ENCODE measurements at places on chromosomes 5 and 9. TPM values are rescaled to one million over a fixed set of nuclear protein-coding genes. Genes with fewer than 3 reads are reported as not detected.

- H3K4me3 ChIP-seq = no peak overlapping the region
- DNase-seq = no peak
- H3K36me3 ChIP-seq = no peaks in the 10 kb centered on the region
- H3K4me1 ChIP-seq = no peaks in the 10 kb centered on the region
- no peak overlapping the region for H3K27ac ChIP-seq
These were observed 371.5 kb downstream of the MLLT3 start for GRCh38 chr9:20250791-20251190.

DNA sequence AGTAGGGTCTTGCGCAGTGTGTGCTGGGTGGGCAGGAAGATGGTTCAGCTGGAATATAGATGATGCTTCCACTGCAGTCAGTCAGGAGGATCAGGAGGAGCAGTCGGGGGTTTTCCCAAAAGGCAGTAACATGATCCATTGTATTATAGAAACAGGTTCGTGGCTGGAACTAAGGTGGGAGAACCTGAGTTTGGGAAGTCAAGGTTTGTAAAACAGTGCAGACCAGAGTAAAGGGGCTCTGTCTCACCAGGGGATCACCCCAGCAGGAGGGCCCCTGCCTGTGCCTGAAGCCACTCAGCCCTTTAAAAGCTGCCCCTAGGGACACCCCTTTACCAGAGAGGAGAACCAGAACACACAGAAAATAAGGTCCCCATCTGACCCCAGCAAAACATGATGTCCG, 213.4 kb downstream of the AUH start:
- peaks cover 25% of the 10 kb centered on the region for H3K4me1 ChIP-seq
- no peaks in the 10 kb centered on the region for H3K36me3 ChIP-seq
- no peak overlapping the region for H3K4me3 ChIP-seq
- no peaks in the 10 kb centered on the region for H3K27me3 ChIP-seq
- no peak for DNase-seq

- H3K4me3 ChIP-seq = no peak overlapping the region
- H3K36me3 ChIP-seq = no peaks in the 10 kb centered on the region
These were observed 12.3 kb upstream of the SUSD1 start for GRCh38 chr9:112187404-112187803.

- H3K27ac ChIP-seq = peak overlapping the region; percentile 83
- H3K4me1 ChIP-seq = peaks cover 55% of the 10 kb centered on the region
- DNase-seq = peak; percentile 89
- no peaks in the 10 kb centered on the region for H3K27me3 ChIP-seq
- no peaks in the 10 kb centered on the region for H3K36me3 ChIP-seq
- peak overlapping the region; percentile 33 for H3K4me3 ChIP-seq
These were observed 47.4 kb downstream of the FNBP1 start for GRCh38 chr9:129995409-129996160.

DNA sequence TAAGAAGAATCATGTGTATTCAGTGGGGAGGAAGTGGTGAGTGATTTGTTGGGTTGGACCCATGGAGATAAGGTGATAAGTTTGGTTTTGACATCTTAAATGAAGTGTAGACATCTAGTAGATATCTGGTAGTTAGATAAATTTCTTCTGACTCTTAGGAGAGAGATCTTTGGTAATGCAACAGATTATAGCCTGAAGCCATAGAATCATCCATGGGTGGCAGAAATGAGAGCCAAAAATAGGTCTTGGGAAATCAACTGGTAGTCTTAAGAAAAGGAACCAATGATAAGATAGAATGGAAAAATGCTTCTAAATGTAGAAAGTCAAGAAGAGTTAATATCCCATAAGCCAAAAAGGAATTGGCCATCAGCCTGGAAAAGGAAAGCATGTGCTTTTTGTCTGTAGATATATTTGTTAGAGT, 532.7 kb upstream of the GRAMD2B start:
- H3K27ac ChIP-seq = no peak overlapping the region
- H3K4me3 ChIP-seq = no peak overlapping the region
- no peaks in the 10 kb centered on the region for H3K4me1 ChIP-seq
- DNase-seq = no peak

GRCh38 chr9:124346347-124347163, 68.7 kb downstream of the PSMB7 start:
- H3K36me3 ChIP-seq = peaks cover 34% of the 10 kb centered on the region
- no peak for DNase-seq
- H3K4me3 ChIP-seq = no peak overlapping the region

DNA sequence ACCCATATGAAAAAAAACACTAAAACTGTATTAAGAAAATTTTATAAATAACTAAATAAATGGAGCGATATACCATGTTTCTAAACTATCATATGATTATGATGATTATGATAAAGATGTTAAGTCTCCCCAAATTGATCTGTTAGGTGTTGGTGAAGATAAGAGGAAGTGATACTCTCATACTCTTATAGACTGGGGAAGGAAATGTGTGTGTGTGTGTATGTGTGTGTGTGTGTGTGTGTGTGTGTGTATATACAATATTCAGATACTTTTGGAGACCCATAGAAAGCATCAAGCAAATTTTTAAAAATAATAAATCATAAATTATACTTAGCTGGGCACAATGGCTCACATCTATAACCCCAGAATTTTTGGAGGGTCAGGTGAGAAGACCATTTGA, 62.9 kb downstream of the TMEM232 start:
- H3K27me3 ChIP-seq = peaks cover 4% of the 10 kb centered on the region
- no peak overlapping the region for H3K4me3 ChIP-seq
- H3K36me3 ChIP-seq = no peaks in the 10 kb centered on the region
- H3K27ac ChIP-seq = no peak overlapping the region
- no peak for DNase-seq

DNA sequence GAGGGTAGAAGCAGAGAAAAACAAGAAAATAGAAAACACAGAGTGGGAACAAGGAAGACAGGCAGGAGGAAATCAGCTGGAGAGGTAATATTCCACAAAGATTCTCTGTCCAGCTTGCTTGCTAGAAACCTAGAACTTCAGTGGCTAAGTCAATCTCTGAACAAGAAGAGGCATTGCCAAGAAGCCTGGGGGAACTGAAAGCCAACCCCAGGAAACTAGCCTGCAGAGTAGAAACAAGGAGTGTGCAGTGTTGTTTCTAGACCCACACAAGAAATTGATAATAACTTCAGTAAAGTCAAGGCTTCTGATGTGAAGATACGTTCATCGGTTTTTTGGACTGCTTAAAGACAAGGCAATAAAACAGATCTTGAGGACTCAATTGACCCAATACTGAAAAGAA, 234.5 kb upstream of the MAP3K1 start:
- no peaks in the 10 kb centered on the region for H3K36me3 ChIP-seq
- H3K27ac ChIP-seq = no peak overlapping the region
- H3K4me3 ChIP-seq = no peak overlapping the region
- 0 out of 2 replicates have a peak, but pooled peaks cover 4% of the 10 kb centered on the region for H3K4me1 ChIP-seq
- no peak for DNase-seq

DNA sequence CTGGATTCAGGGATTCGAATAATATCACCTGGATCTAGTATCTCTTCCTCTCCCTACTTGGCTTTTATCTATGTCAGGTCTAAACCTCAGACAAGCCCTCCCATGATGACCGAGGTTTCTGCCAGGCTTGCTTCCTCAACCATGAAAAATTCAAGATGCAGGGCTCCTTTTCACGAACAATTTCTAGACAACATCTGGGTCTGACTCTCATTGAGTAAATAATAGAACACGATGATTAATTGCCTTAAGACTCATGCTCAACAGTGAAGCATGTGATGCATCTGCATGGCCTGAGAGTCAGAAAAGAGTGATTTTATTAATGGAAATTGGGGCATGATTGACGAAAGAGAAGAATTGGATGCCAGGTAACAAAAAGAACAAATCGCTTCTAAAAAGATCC, 277.2 kb upstream of the ZNF608 start:
- H3K4me3 ChIP-seq = no peak overlapping the region
- DNase-seq = peak; percentile 25
- H3K4me1 ChIP-seq = no peaks in the 10 kb centered on the region
- no peak overlapping the region for H3K27ac ChIP-seq
- no peaks in the 10 kb centered on the region for H3K27me3 ChIP-seq
- no peaks in the 10 kb centered on the region for H3K36me3 ChIP-seq

DNA sequence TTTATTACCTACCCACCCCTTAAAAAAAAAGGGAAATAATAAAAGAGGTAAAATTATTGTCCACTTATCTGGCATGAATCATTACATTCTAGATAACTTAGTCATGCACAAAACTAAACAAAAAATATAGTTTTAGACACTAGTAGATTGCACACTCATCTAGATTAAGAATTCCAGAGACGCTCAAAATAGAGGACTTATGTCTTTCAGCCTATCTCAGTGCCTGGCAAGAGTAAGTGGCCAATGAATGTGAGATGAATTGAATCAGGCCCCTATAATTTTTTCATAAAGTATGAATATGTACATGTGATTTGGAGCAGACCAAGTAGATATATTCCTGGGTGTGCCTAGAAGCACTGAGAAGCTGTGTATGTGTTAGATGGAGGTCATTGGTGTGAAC, 2.0 kb upstream of the RXFP3 start:
- peaks cover 7% of the 10 kb centered on the region for H3K4me1 ChIP-seq

DNA sequence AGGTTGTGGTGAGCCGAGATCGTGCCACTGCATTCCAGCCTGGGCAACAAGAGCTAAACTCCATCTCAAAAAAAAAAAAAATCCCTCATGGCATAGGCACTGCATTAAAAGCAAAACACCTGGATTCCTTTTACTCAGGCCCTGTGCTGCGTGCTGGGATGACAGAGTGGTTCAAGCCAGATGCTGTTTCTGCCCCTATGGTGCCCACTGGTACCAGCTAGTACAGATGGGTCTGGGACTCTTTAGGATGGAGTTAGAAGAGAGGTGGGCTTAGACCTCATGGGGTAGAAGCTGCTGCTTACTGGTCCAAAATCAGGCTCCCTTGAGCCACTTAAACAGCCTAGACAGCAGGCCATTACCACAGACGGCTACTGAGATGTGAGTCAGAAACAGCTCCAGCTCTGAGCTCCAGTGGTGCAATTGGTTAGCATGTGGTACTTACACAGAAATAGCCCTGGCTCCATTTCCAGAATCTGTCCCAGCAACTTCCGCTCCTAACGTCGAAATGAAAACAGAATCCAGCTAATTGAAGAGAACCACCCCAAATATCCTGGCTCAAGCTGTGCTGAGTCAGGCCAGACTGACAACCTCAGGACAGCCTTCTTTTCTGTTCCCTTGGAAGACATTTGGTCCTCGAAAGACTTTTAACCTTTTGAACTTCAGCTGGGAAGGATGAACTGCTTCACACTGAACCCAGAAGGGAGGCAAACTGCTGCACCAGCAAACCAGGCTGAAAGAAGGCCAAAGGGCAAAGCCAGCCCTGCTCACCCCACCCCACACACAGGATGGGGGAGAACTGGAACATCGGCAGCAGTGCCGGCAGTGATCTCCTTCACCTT, 15.5 kb downstream of the C5orf15 start:
- H3K4me3 ChIP-seq = no peak overlapping the region
- H3K36me3 ChIP-seq = peaks cover 11% of the 10 kb centered on the region
- peaks cover 13% of the 10 kb centered on the region for H3K4me1 ChIP-seq

- no peak for DNase-seq
- no peaks in the 10 kb centered on the region for H3K36me3 ChIP-seq
- no peak overlapping the region for H3K4me3 ChIP-seq
- no peaks in the 10 kb centered on the region for H3K4me1 ChIP-seq
These were observed 225.9 kb downstream of the RFX3 start for GRCh38 chr9:3299872-3300271.

GRCh38 chr5:176830995-176831423, 20.6 kb downstream of the UNC5A start:
- no peaks in the 10 kb centered on the region for H3K36me3 ChIP-seq
- 0 out of 2 replicates have a peak, but pooled peaks cover 10% of the 10 kb centered on the region for H3K27me3 ChIP-seq
- H3K27ac ChIP-seq = no peak overlapping the region
- no peak overlapping the region for H3K4me3 ChIP-seq
- H3K4me1 ChIP-seq = no peaks in the 10 kb centered on the region
- DNase-seq = no peak

- DNase-seq = no peak
- no peaks in the 10 kb centered on the region for H3K36me3 ChIP-seq
- no peaks in the 10 kb centered on the region for H3K27me3 ChIP-seq
- H3K4me1 ChIP-seq = peaks cover 3% of the 10 kb centered on the region
- H3K27ac ChIP-seq = no peak overlapping the region
- no peak overlapping the region for H3K4me3 ChIP-seq
These were observed 42.7 kb upstream of the VCAN start for GRCh38 chr5:83428890-83429289.

GRCh38 chr5:91127456-91128081, 255.5 kb downstream of the ARRDC3 start:
- peaks cover 48% of the 10 kb centered on the region for H3K4me1 ChIP-seq
- DNase-seq = no peak
- no peaks in the 10 kb centered on the region for H3K36me3 ChIP-seq
- no peak overlapping the region for H3K4me3 ChIP-seq

GRCh38 chr9:76215066-76215465, 179.2 kb downstream of the RFK start:
- no peaks in the 10 kb centered on the region for H3K27me3 ChIP-seq
- DNase-seq = peak; percentile 85
- H3K36me3 ChIP-seq = no peaks in the 10 kb centered on the region
- peaks cover 23% of the 10 kb centered on the region for H3K4me1 ChIP-seq
- H3K4me3 ChIP-seq = no peak overlapping the region
- peak overlapping the region; percentile 50 for H3K27ac ChIP-seq

DNA sequence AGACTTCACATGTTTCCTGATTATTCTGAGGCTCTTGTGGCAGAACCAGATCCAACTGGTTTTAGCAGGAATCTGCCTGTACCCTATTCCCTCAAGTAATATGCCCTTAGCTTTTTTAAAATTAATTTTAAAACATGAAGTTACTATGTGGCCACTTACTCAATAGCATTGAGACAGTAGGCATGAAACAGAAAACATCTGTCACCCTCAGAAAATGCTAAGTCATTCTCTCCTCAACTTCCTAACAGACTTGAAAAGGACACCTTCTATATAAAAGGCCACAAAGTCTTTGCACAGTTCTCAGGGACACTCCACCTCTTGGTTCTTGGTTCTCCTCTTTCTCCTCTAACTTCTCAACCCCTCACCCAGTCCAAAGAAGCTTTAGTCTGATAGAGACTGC, 277.8 kb downstream of the RAB3C start:
- H3K27ac ChIP-seq = no peak overlapping the region
- no peak for DNase-seq
- no peak overlapping the region for H3K4me3 ChIP-seq
- peaks cover 24% of the 10 kb centered on the region for H3K27me3 ChIP-seq
- no peaks in the 10 kb centered on the region for H3K4me1 ChIP-seq

- H3K4me1 ChIP-seq = no peaks in the 10 kb centered on the region
- no peak for DNase-seq
- H3K4me3 ChIP-seq = no peak overlapping the region
- H3K27ac ChIP-seq = no peak overlapping the region
These were observed 541.4 kb upstream of the ZNF462 start for GRCh38 chr9:106321394-106322180.

DNA sequence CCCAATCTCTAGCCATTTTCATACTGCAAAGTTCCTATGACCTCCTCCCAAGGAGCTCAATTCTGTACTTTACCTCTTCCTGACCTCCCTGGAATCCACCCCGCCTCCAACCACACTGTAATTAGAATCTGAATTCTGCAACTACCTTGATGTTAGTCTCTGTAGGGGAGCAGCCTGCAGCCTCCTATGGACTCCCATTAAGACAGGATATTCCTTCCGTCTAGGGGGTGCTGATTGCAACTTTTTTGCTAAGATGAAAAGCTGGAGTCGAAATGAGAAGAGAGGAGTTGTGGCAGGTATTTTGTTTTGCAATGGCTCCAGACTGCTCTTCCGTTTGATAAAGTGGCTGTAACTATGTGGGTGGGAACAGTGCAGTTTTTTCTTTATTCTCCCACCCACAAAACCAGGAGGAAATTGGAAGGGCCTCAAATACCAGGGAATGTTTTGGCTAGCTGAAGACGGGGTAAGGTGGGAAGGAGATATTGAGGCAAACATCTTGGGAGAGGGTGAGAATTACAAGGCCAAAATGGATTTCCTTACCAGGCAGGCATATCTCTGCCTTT, 23.8 kb downstream of the ANXA2R start:
- H3K36me3 ChIP-seq = no peaks in the 10 kb centered on the region
- H3K4me1 ChIP-seq = peaks cover 10% of the 10 kb centered on the region
- no peak overlapping the region for H3K27ac ChIP-seq
- no peaks in the 10 kb centered on the region for H3K27me3 ChIP-seq

Gene SAXO1
- not detected for total RNA-seq

Gene PDZD2
- not detected for total RNA-seq

Gene NSMF
- total RNA-seq = 29.1 TPM

Gene GNA14
- not detected for total RNA-seq

Data from GM23248 (cell line).